ENCODE measurements at places on chromosomes 5 and 9.

GRCh38 chr5:43192558-43193180, 644 bp downstream of the NIM1K start:
- DNase-seq: no peak

DNA sequence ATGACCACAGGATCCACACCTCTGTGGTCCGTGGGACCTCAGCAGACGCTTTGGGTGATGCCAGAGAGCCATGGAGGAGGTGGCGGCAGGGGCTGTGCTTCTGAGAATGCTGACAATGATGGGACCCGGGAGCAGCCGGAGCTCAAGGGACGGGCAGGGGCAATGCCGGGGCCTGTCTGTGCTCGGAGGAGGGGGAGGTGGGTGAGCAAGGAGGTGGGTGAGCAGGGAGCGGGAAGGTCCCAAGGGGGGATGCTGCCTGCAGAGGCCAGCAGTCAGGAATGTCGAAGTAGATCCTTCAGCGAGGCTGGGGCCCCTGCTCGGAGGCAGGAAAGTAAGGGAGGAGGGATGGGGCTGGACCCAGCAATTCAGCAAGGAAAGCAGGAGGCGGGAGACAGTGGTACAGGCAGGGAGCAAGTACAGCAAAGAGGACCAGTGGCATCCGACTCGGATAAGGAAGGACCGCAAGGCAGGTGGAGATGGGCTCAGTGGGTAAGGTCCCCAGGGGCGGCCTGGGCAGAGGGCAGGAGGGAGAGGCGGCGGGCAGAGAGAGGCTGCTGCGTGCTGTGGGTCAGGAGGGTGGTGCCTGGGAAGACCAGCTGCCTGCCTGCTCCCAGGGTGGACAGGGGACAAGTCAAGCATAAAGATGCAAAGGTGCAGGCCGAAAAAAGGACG, 49.0 kb downstream of the ADAMTS2 start:
- no peak for DNase-seq

DNA sequence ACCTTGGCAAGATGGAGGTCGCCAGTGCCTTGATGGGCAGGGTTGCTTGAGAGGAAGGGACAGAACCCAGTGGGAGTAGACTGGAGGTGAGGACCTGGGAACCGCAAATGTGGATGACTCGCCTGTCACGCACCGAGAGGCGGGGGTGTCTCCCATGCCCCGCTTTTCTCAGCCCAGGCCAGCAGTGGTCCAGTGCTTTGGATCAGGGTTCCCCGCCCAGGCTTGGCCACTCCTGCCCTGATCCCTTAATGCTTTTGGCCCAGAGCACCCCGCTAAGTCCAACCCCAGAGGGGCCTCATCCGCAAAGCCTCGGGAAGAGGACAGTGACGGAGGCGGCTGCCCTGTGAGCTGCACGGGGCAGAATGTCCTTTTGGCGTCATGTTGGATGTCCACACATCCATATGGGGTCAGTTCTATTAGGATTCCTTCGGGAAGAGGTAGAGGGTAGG, 2.4 kb downstream of the MRPS2 start:
- DNase-seq: no peak

DNA sequence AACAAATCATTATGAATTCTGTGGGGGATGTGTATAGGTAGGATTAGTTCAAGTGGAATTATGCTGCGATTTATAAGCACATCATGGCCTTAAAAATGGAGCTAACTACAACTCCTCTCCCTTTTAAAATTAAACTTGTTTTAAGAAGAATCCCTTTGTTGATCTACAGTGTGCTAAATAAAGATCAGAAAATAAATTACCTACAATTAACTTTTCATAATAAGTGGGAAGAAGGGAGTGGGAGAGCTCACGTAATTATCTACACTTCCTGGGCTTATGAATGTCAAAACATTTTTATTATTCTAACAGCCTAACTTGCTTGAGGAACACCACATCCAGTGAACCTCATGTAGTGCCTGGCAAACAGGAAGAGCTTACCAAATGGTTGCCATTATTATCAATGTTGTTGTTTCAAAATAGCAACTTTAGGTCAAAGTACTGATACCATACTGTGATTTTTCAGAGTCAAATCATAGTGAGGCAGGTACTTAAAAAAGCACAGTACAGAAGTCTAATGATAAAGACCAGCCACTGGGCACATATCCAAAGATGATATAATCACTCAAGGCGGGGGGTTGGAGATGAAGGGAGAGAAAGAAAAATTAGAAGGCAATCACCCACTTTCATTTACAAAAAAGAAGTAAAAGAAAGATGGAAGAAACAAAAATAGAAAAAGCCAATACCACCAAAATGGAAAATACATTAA, 174.0 kb downstream of the RAPGEF6 start:
- no peak for DNase-seq

GRCh38 chr5:152185547-152186245, 219.4 kb downstream of the NMUR2 start:
- DNase-seq: no peak
